ENCODE measurements at places on chromosomes 11 and 22.

GRCh38 chr11:83611600-83611999 lies 325.4 kb upstream of the CCDC90B start:
- no peak for DNase-seq

DNA sequence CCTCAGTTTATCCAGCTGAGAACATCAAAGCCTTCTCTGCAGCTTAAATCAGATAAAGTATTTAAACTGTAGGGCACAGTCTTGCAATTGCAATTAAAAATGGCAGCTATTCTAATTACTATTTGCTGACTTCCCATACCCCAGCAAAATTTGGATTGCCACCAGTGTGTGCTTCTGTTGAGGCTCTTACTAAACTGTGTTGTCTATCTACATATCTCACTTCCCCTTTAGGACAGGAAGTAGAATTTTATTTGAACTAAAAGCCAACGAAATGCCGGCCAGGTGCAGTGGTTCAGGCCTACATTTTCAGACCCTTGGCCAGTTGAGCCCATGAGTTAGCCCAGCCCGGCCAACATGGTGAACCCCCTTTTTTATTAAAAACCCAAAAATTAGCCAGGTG lies 7.1 kb downstream of the SAA4 start:
- no peak for DNase-seq

DNA sequence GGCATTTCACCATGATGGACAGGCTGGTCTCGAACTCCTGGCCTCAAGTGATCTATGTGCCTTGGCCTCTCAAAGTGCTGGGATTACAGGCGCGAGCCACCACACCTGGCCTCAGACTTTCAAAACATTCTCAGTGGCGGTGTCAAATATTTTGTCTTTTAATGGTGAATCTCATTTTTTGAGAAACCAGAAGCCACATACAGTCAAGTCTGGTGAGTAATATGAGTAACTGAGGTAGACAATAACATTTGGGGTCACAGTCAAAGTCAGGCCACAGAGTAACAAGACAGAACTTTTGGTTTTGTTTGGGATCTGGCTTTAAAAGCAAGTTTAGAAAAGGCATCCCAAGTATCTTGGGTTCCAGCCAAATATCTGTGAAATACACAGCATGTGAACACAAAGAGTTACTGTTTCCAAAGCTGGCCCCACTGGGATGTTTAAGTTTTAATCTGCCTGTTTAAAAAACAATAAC lies 5.6 kb upstream of the TMA7B start:
- DNase-seq: peak; percentile 94

DNA sequence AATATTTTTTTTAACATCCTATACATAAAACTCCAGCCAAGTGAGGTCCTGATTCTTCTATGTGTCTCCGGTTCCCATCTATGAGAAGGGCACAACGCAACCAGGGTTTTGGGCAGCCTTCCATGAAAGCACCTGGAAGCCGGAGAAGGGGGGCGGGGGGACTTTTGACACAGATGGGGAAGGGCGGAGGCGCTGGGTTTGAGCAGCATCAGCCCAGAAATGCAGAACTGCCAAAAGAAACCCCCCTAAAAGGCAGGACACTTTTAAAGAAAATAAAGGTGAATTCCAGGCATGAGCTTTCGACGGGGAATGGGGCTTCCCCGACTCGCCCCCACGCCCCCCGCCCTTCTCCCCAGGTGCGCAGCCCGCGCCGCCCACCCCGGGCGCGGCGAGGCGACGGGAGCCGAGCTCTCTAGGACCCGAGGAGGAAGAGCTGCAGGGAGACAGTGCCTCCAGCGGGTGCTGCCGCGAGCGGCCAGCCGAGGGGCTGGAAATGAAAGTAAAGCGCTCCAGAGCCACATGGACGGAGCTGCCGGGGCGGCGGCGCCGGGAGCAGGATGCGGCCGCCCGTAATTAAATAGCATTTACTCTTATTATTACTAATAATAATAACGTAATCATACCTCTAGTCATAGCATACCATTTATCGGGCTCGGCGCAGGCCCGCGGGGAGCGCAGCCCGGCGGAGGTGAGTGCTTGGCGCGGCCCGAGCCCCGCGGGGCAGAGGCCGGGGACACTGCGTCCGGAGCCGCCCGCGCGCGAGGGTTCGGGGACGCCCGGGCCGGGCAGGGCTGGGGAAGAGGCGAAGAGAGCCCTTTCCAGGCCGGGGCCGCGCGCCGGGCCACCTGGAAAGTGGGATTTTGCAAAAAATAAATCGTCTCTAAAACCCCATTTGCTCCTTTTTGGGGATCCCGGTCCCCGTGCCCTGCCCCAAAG lies at the start of gene ZC3H7B:
TSS of gene ZC3H7B (plus strand) at position 441 of the 936 bp plus-strand sequence. CDS start 19,136 bp downstream, outside the sequence.
- peak; percentile 74 for DNase-seq

DNA sequence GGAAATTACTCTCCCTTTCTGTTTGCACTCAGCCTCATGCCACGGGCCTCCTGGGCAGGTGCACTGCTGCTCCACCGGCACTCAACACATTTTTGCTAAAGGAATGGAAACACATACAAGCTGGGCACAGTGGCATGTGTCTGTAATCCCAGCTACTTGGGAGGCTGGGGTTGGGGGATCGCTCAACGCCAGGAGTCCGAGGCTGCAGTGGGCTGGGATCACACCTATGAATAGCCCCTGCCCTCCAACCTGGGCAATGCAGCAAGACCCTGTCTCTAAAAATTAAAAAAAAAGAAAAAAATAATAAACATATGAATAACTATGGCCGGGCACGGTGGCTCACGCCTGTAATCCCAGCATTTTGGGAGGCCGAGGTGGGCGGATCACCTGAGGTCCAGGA lies 30.6 kb downstream of the RRP7A start:
- no peak for DNase-seq

- DNase-seq: no peak
These were observed 41.3 kb upstream of the RDX start for GRCh38 chr11:110337570-110338193.

GRCh38 chr11:65108469-65109123 lies 3.1 kb upstream of the TM7SF2 start:
- no peak for DNase-seq

All from AG10803 (cell line).